ENCODE measurements at places on chromosomes 3 and 15. TPM values are rescaled to one million over a fixed set of nuclear protein-coding genes. Genes with fewer than 3 reads are reported as not detected.

Gene KIF7
- total RNA-seq, result 6.2 TPM

Gene ECE2
- total RNA-seq, result 2.3 TPM

Gene BCL2A1
- total RNA-seq, result 1.1 TPM

Gene SLC38A3
- total RNA-seq, result 8.7 TPM

Gene GRAMD1C
- 3.0 TPM for total RNA-seq

Gene ABHD6
- 10.6 TPM for total RNA-seq

Gene EOMES
- total RNA-seq, result 0.17 TPM

Gene BCL6
- total RNA-seq, result 77.3 TPM

Gene ROPN1
- 2.0 TPM for total RNA-seq

GRCh38 chr3:184771301-184772127 lies 40.5 kb upstream of the VPS8 start:
- peak; percentile 68 for DNase-seq

DNA sequence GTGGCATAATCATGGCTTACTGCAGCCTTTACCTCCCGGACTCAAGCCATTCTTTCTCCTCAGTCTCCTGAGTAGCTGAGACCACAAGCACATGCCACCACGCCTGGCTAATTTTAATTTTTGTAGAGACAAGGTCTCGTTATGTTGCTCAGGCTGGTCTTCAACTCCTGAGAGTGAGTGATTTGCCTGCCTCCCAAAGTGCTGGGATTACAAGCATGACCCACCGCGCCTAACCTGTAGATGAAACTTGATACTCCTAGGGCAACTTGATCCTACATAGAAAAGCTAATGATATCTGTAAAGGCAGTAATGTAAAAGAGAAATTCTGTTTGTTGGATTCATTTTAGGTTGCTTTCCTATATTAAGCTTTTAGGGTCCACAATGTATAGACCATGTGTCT lies 391.9 kb upstream of the THRB start:
- no peak for DNase-seq

DNA sequence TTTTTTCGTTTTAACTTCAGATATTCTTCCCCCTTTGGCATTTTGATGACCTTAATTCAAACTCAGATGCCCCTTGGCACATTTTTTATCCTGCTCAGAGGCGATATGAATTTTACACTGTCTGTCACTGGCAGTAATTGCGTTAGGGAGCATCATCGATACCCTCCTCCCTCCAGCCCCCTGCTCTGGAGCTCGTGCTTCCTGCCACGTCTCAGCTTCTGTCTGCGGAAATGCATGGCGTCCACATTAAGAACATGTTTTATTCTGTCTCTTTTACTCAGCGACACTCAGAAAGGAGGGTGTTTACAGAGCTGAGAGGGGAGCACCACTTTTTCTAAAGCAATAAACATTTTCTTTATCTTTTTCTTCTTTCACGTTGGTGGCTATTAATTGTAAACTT lies 254.2 kb downstream of the EBLN2 start:
- no peak for DNase-seq

DNA sequence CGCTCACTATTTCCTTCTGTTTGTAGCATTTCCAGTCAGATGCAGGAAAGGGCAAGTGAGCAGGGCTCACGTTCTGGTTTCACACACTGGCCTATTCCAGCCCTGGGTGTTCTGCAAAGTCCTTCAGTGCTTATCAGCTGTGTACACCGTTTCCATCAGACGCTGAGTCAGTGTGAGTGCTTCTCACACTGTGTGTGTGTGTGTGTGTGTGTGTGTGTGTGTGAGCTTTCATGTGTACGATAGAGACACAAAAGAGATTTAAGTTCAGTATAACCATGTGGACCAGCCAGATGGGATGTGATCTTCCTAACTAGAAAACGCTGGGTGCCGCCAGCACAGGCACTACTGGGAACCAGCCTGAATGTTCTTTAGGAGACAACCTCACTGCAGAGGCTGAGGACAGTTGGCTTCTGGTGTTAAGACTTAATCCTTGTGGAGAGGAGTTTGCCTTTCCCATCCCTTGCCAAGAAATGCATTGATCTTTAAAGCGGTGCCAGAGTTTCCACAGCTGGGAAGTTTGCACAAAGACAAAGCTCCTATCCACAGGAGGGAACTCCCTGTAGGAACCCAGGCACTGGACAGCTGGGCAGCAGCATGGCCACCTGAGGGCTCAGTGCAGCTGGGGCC lies 3.9 kb upstream of the CHSY1 start:
- no peak for DNase-seq

- no peak for DNase-seq
Observed at GRCh38 chr3:67495751-67496150, 158.7 kb downstream of the SUCLG2 start.

- no peak for DNase-seq
Observed at GRCh38 chr3:94071713-94072284, 8.9 kb downstream of the NSUN3 start.

GRCh38 chr15:94620632-94621031 lies 389.3 kb downstream of the MCTP2 start:
- DNase-seq, result no peak

- no peak for DNase-seq
Observed at GRCh38 chr15:50487287-50487686, 59.2 kb downstream of the USP50 start.

DNA sequence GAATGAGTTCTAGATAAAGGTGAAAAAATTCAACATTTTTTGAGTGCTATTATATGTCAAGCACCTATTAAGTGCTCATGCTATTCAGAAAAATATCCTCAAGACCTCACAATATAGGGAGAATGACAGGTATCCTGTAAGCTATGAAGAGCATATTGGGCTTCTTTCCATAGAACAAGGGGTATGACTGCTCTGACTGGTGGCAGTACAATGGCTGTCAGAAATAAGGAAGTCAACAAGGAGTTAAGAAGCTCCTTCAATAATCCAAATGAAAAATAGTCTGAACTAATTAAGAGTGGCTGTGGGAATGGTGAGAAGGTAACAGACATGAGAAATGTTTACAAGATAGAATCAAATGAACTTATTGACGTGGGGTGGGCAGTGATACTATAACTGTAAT lies 24.7 kb downstream of the NPTN start:
- no peak for DNase-seq

GRCh38 chr3:71111784-71112440 lies 471.6 kb downstream of the FOXP1 start:
- no peak for DNase-seq

GRCh38 chr3:88812576-88812975 lies 294.8 kb upstream of the EPHA3 start:
- no peak for DNase-seq

DNA sequence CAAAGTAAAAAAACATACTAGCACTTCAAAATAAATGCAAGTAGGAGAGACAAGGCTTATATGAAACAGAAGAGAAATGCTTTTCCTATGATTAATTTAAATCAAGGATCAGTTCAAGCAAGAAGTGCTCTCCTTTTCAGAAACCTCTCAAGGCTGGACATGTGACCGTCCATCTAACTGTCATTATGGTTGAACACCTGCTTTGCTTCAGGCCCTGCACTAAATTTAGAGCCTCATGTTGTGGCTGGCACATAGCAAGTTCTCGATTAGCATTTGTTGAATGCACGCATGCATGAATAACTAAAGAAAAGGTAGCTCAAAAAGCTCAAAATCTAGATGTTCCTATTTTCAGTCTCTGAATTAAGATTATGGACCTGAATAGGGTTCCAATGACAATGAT lies 82.0 kb downstream of the SV2B start:
- DNase-seq, result no peak

DNA sequence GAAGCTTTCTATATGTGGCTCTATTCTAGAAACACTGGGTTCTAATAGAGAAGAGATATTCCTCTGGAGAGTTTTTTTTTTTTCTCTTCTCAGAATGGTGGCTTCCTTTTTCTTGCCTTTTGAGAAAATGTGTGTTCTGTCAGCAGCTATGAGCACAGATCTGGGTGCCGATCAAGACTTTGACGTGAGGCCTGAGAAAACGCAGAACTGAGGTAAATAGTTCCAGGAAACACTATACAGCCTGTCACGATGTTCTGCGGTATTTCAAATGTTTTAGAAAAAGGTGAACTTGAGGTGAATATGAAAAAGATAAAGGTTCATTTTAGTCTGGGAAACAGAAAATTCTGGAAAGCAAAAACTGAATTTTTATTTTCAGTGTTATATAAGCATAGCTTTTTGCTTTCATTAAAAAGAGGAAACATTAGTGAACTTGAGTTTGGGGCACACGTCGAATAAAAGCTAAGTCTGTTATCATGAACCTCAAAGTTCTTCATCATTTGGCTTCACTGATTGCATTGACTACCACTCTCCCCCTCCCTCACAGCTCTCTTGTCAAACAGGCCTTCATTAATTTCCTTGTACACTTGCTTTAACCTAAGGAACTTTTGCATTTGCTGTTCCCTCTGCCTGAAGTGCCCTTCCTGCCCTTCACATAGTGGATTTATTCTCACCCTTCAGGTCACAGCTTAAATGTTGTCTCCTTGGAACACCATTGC lies 265.1 kb downstream of the NFKBIZ start:
- DNase-seq, result no peak

- DNase-seq, result no peak
Observed at GRCh38 chr15:67731112-67731721, 94.1 kb upstream of the SKOR1 start.

DNA sequence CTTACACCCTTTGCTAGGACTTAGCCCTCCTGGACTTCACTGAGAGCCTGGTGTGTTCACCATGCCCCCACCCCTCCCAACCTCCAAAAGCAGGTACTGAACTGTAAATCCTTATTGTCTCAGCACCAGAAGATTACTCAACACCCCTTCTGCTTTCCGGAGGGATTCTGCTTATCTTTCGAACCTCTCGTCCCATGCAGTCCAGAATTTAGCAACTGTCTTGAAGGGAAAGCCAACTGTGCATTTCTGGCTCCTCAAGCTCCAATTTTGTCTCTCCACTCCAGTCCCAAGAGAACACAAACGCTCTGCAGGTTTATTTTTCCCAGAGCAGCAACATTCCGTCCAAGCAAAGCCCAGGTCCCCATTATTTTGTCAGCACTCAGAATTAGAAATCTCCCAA lies 49.6 kb downstream of the RFTN1 start:
- no peak for DNase-seq

GRCh38 chr3:1374471-1374870 lies 281.6 kb downstream of the CNTN6 start:
- DNase-seq, result no peak

- no peak for DNase-seq
Observed at GRCh38 chr3:195207056-195207455, 63.9 kb downstream of the XXYLT1 start.

- no peak for DNase-seq
Observed at GRCh38 chr3:3081381-3082233, 28.6 kb downstream of the IL5RA start.

DNA sequence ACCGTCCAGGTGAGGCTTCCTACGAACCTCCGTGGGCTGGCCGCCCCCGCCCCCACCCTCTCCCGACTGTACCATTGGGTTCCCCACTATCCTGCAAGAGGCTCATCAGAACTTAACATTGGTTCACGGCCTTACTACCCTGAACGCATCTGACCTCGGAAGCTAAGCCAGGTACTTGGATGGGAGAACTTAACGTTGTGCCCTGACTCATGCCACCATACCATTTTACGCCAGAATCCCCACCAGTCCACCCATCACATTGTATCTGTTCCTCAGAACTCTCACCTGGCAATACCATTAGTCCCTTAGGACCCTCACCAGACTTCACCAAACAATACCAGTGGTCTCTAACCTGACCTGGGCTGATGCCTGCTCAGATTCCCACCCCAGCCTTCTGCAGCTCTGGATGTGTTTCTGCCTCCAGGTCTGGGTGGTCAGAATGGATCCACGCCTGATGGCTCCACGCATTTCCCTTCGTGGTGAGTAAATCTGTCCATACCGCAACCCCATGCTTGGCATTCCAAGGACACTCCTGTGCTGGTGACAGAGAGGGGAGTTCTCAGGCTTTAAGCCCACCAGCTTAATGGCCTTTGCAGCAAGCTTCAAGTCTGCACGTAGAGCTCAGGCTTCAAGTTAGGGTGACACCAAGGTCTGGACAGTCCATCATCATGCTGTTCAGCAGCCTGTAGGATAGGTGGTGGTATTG lies 562 bp downstream of the TCTA start:
- no peak for DNase-seq

- DNase-seq, result no peak
Observed at GRCh38 chr3:138296639-138297038, 33.0 kb downstream of the NME9 start.

- DNase-seq, result no peak
Observed at GRCh38 chr15:74312445-74313007, 54.9 kb downstream of the CYP11A1 start.

DNA sequence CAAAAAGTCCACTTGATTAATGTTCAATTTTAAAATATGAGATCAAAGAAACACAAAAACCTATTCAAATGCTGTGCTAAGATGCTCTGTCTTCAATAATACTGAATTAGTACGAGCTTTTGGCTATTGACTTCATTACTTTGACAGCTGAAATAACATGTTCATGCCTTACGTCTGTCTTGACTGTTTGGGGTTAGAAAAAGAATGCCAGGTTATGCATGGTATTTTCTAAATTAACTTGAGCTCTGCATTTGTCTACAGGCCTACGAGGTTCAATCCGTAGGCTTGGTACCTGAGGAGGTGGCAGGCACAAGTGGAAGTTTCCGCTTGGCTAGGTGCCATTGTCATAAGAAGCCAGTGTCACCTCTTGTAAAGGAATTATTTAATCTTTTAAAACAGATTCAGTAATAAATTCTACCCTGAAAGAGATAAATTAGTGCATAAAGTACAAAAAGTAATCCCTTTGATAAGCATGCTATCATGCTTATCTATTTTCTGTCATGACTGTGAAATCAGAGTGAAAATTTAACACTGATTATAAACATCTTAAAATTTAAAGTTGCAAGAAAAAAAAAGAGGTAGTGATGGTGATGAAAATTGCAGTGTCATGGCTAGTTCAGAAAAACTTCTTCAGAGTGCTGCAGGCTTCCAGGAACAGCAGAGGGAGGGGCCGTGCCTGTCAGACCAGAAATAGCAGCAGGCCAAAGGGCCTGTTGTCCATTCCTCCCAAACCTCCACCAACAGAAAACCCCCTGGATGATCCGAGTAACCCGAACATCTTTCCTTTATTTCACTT lies 115.7 kb downstream of the ARRDC4 start:
- peak; percentile 41 for DNase-seq

GRCh38 chr15:73072894-73073293 lies 20.6 kb downstream of the NEO1 start:
- DNase-seq, result no peak

DNA sequence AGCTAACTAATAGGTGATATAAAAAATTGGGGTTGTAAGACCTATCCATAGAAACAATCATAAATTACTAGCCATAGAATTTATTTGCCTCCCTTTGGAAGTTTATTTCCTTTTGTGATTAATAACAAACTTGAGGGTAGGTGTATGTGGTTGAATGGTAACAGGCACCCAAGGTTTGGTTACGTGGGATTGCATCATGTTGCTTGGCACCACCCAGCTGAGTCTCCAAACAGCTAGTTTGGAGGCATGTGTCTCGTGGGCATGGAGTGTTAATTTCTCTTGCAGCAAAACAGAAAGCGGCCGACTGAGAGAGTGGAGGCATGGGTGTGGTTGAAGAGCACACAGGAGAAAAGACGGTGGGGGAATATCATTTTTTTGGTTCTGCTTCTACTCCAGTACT lies 441.4 kb downstream of the CNTN4 start:
- DNase-seq, result no peak

GRCh38 chr3:32240159-32240545 lies 1.7 kb downstream of the CMTM8 start:
- DNase-seq, result no peak

GRCh38 chr3:83074485-83074884 lies 1313.0 kb upstream of the GBE1 start:
- no peak for DNase-seq

- no peak for DNase-seq
Observed at GRCh38 chr3:41569632-41570305, 370.5 kb downstream of the CTNNB1 start.

GRCh38 chr3:50607271-50608091 lies 4.1 kb downstream of the CISH start:
- DNase-seq, result peak; percentile 53

GRCh38 chr3:27467545-27467944 lies 16.6 kb downstream of the SLC4A7 start:
- no peak for DNase-seq
